Brain (organoid and tissue), 16 donors: ENCODE measurements at places on chromosomes 1 and 21.

- no peak for DNase-seq
These were observed 8.5 kb downstream of the CAMK2N1 start for GRCh38 chr1:20477348-20478056.

DNA sequence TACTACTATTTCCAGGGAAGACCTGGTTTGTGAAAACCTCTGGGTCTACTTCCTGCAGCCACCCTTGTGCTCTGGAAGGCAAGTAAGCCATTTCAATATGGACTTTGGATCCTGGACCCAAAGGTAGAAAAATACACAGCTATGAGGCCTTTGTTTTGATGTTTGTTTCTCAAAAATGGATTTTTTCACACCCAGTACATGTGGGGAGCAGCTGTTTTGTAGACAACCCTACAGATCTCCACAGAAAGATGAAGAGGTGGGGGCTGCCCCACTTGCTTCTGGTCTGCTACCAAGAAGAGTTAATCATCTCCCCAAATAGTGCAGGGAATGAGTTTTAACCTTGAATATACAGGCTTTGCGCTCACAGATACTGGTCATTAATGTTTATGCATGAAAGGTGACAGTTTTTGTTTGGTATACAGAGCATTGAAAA lies 29.2 kb downstream of the ZNF281 start:
- DNase-seq, result no peak

GRCh38 chr1:207647671-207648333 lies 2.9 kb downstream of the CR1L start:
- no peak for DNase-seq

DNA sequence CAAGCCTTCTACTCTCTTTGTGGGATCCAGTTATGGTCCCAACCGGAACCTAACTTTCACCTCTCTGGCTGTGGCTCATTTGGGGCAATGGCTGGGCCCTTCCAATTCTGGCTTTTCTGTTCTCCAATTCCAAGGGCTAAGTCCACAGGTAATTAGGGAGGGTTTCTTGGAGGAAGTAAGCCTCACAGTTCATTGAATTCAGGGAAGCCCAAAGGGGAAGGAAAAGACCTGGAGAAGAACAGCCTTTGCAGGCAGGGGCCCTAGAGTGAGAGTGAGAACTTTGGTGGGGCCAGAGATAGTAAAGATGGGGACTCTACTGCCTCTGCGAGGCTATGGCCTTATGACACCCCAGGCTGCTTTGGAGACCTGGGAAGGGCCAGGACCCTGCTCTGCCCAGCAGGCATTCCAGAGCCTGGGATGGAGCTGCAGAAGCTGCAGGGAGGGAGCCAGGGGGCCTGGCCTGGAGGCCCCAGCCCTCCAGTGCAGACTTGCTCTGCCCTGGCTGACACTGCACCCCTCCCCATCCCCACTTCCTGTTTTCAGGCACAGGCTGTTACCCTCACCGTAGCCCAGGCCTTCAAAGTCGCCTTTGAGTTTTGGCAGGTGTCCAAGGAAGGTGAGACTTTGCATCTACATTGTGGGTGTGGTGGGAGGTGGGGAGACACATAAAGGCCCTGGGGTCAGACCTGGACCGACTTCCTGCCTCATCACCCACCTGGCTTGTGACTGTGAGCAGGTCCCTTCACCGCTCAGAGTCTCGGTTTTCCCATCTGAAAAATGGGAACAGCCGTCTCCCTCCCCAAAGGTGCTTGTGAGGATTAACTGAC lies 18.9 kb downstream of the LDLRAP1 start:
- no peak for DNase-seq

- no peak for DNase-seq
These were observed 90.2 kb upstream of the RUNX3 start for GRCh38 chr1:25020173-25020845.

GRCh38 chr1:226410958-226411357 lies 3.1 kb upstream of the PARP1 start:
- no peak for DNase-seq

DNA sequence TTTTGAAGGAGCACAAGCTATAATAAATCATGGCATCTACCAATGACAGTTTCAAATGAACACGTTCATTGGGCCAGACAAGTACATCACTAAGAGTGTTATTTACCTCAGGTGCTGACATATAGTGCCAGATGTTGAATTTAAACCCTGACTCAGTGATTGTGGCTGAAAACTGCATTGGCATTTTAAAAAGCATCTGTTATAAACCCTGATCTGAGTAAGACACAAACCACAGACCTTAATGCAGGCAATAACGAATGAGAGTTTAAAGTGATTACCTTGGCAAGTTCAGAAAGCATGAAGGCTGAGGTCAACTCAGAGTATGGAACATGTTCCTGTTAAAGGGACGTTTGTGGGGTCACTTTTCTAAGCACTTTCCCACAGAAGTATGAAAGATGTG lies 865.1 kb upstream of the TMPRSS15 start:
- no peak for DNase-seq

DNA sequence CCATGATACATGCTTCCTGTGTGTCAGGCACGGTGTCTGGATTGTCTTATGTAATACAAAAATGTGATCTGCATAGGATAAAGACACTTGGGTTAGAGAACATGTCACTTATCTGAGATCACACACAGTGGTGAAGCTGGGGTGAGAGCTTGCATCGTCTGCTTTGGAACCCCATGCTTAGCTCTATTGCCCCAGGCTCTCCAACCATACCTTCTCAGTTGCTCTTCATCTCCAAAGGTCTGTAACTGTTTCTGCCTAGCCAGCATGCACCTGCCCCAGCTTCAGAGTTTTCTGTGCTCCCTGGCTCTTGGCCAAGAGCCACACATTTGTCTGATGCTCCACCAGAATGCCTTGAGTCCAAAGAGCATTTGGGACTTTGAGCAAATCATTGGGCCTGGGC lies 93.9 kb upstream of the COG2 start:
- no peak for DNase-seq

- DNase-seq, result no peak
These were observed 123.7 kb downstream of the NOS1AP start for GRCh38 chr1:162193221-162193620.

DNA sequence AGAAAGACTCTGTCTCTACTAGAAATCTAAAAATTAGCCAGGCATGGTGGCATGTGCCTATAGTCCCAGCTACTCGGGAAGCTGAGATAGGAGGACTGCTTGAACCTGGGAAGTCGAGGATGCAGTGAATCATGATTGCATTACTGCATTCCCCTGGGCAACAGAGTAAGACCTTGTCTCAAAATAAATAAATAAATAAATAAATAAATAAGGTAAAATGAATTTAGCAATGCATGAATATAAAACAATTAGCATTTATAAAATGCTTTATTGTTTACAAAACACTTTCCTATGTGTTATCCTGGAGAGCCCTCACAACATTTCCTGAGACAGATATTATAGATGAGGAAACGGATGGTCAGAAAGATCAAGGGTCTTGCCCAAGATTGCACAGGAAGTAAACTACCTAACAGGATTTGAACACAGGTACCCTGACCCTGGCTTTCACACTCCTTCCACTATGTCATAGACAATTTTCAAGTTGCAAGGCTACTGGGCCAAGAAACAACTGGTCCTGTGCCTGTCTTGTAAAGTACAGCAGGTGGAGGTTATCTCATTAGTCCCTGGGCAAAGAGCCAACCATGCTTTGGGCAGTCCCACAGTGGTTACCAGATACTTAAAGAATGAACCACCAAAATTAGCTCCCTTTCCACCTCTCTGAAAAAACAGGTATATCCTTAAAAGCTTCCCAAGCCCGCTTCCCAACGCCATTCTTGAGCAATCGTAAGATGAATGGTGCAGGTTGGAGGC lies 15.4 kb upstream of the VSIG8 start:
- DNase-seq, result no peak

DNA sequence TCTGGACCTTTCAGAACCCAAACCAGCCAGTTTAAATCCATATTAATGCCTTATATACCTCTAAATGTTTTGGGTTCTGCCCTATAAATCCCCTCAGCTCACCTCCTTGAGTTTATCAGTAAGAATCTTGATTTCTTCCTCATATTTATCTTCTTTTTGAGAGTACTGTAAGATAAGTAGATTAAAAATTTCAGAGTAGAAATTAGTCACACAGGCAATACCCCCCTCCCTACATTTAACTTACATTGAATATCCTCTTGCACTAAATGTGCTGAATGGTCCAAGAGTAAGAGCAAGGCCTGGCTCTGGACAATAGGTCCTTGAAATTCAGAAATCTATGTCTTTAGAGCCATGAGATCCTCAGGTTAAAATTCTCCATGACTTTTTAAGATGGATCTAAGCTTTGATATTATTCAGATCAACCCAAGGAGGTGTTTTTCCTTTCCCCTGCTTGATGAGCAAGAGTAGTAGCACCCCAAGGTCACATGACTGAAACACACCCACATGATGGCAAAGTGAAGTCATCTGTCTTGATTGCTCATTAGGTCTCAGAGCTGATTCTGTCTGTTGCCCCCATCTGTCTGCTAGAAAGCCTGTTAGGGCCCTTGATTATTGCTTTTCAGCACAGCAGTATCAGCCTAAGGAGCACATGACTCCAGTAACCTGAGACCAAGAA lies 15.8 kb upstream of the NUP210L start:
- no peak for DNase-seq

- DNase-seq, result no peak
These were observed 359.3 kb upstream of the RUNX1 start for GRCh38 chr21:35408401-35408800.

DNA sequence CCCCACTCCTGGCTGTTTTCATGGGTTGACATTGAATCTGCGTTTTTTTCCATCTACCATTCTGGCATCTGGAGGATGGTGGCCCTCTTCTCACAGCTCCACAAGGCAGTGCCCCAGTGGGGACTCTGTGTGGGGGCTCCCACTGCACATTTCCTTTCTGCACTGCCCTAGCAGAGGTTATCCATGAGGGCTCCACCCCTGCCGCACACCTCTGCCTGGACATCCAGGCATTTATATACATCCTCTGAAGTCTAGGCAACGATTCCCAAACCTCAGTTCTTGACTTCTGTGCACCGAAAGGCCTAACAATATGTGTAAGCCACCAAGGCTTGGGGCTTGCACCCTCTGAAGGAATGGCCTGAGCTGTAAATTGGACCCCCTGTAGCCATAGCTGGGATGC lies 147.9 kb upstream of the FMN2 start:
- DNase-seq, result no peak

- no peak for DNase-seq
These were observed 147.3 kb downstream of the MRPL39 start for GRCh38 chr21:25459993-25460392.

- DNase-seq, result no peak
These were observed 75.3 kb downstream of the NTMT2 start for GRCh38 chr1:170221031-170221430.

GRCh38 chr1:210978316-210978973 lies 155.5 kb downstream of the KCNH1 start:
- no peak for DNase-seq

DNA sequence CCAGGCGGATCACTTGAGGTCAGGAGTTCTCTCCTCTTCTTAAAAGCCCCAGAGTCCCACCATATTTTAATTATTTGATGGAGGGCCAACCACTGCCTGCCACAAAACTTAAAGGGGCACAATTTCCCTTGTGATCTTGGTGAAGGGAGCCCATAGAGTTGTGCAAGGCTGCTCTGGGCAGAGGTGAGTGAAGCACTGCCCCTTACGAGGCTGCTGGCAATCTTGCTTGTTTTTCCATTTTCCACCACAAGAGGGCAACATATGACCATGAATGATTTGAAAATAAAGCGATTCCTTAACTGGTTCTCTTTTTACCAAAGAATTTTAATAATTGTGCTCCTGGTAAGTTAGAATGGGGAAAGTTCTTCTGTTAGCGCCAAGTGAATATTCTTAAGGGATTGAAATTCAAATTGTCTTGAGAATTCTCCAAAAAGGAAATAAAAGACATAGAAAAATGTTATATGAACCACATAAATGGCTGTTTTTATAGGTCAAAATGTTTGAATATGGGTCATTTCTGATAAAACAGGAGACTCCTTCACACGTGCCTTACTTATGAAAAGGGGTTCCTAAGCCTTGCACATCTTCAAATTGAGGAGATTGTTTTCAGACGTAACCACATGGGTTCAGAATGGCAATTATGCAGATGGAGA lies 22.7 kb downstream of the PGM1 start:
- peak; percentile 92 for DNase-seq

DNA sequence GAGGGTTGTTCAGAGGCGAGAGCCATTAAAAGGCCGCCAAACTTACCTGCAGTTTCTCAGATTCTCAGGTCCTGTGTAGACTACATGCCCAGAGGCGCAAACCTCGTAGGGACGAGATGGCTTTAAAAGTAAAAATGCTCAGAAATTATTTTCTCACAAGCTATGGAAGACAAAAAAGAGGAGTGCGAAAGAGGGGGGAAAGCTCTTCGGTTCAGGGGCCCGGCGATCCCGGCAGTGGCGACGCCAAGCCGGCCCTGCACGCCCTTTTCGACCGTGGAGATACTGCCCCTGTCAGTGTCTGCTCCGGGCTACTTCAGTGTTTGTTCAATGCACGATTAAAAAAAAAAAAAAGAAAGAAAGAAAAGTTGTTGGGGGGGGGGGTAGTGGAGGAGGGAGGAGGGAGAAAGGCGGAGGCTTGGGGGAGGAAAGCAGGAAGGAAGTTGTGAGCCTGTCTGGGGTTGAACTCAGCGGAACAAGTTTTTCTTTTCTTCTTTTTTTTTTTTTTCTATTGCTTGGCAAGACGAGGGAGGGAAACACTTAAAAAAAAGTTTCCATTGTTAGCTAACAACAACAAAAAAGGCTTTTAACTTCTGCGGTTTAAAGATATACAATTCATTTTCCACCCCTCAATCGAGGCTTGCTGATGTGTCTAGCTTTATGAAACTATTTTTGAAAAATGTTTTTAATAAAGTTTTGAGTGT lies at the start of gene ITPKB:
ITPKB (minus strand) TSS at position 288 of the 701 bp plus-strand sequence. CDS start 1,824 bp downstream, outside the sequence.
- peak; percentile 45 for DNase-seq

DNA sequence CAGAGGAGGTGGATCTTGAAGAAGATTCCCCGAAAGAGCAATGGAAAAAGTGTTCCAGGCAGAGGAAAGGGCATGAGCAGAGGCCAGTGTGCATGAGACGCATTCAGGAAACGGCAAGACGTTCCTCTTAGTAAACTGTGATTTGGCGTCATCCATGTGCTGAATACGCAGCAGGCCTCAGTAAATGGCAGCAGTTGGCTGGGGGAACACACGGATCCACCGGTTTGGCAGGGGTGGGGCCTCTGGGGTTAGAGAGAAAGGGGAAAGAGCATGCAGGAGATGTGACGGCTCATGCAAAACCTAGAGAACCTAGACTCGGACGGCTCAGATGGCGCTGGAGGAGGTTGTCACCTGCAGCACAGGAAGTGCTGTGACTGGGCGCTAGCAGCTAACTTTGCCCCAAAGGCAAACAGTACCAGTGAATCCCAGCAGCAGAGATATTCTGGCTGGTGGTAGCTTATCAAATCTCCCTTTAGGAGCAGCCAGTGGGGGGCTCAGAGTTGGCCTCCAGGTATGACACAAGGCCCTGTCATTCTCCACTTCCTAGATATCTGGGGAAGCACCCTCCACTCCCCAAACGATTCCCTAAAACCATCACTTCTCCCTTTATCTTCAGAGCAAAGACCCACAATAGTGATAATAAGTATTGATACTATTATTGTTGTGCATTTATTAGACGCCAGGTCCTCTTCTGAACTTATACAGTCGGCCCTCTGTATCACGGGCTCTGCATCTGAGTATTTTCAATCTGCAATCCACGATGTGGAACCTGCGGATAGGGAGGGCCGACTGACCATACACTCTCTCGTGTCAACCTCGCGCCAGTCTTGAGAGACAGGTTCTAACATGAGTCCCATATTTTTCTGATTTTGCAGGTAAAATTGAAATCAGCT lies 7.6 kb downstream of the LAPTM5 start:
- DNase-seq, result no peak
